Smooth muscle cell of bladder (primary cell): ENCODE measurements at places on chromosomes 5 and 9. TPM values are rescaled to one million over a fixed set of nuclear protein-coding genes. Genes with fewer than 3 reads are reported as not detected.

Gene EQTN
- total RNA-seq: not detected in 2 replicates

Gene AMBP
- 0.28 and 0.46 TPM in 2 replicates for total RNA-seq

Gene NUTM2F
- not detected in 2 replicates for total RNA-seq

Gene SLC2A6
- 12.9 and 14.1 TPM in 2 replicates for total RNA-seq

Gene IRX1
- total RNA-seq: 0.09 TPM in 1 of 2 replicates, not detected in the other

Gene SPINK4
- total RNA-seq: 0.74 and 2.6 TPM in 2 replicates
